ENCODE measurements at places on chromosomes 6 and 20. TPM values are rescaled to one million over a fixed set of nuclear protein-coding genes. Genes with fewer than 3 reads are reported as not detected.

DNA sequence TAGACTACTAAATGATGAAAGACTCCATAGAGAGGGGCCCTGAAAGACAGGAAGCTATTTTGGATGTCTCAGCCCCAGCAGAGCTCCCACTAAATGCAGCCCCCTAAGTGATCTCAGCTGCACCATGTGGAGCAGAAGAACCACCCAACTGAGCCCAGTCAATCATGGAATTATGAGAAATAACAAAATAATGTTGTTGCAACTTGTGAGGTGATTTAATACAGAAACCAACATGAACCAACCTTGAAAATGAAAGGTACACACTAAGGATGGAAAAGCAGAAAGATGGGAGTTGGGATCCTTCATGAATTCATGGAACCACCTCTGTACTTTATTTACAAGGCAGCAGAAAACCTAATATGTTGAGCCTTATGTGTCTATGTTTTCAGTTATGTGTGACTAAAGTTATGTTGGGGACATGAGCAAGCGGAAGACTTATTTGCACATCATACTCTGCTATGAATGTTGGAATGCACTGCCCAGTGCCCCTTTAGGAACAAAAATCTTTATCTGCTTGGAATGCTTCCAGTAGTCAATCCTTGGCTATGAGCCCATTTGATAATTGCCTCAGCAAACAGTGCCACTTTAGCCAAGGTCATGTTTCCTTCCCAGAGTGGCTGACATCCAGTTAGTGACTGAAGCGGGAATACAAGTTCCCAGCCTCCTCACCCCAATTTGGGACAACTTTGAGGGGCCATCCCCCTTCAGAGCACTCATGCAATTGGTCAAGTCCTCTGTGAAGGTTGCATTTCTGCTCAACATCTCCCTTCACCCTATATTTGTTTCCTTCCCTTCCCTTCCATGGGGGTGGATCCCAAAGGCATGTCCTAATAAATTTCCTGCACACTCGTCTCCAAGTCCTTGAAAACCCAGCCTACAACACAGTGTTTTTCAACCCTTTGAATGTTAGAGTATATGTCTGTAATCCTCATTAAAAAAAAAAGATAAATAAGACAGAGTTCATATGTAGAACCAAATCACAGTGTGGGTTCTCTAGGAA, 18.4 kb downstream of the TP53RK start:
- DNase-seq: peak; percentile 49

Gene LY6G5B
- polyA plus RNA-seq: 4.7 TPM

DNA sequence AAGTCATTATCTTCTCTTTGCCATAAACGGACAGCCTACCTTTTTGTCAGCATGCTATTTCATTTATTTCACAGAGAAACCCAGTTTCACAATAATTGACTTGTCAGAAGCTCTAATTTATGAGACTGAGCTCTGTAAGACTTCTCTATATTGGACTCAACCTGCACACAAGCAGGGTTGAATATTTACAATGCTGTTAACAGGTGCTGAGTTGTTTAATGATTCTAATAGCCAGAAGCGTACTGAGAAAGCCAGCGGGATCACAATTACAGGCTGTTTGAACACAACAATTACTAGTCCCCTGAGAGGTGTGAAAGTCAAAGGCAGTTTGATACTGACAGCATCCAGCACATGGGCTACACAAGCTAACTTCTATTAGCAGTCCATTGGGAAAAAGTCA, 128.2 kb upstream of the SIM1 start:
- peak; percentile 32 for DNase-seq

- no peak for DNase-seq
These were observed 13.5 kb downstream of the NCR2 start for GRCh38 chr6:41348934-41349333.

Gene KIAA1755
- 3.3 TPM for polyA plus RNA-seq

GRCh38 chr20:35515949-35516645, 13.4 kb downstream of the C20orf173 start:
- peak; percentile 36 for DNase-seq

DNA sequence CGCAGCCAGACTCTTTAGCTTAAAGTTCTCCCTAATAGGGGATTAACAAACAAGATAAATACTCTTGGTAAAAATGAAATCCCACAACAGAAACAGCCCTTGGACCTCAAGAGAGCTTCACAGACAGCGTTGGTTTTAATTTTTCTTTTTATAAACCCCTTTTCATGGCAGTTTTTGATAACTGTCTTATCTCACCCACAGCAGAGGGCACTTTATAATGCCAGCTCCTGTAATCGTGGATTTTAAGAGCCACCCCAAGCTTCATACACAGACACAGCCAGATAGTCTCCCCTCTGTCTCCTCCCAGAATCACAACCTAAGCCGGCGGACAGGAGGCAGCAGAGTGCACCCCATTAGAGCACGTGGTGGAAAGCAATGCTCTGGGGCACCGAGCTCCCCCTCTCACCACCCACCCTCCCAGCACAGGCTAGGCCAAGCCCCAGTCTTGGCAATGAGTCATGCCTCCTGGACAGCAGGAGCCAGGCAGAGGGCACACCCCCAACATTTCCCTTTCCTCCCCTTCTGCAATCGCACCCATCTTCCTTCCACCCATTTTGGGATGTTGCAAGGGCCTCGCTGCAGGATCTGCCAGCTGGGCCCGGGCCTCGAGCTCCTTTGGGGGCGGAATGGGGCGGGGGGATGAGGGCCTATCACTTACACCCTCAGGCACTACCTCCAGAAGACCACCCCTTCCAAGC, 2.4 kb downstream of the JAG1 start:
- DNase-seq: peak; percentile 95

Measured in stomach (tissue), 19 donors.